ENCODE measurements at places on chromosomes 12 and 14. TPM values are rescaled to one million over a fixed set of nuclear protein-coding genes. Genes with fewer than 3 reads are reported as not detected.

The CD163 gene
- not detected for total RNA-seq

The BCAT1 gene
- total RNA-seq: 239 TPM

The AICDA gene
- not detected for total RNA-seq

The TSPAN11 gene
- 6.5 TPM for total RNA-seq

The GPRC5D gene
- total RNA-seq: not detected

The CABP1 gene
- 1.7 TPM for total RNA-seq

DNA sequence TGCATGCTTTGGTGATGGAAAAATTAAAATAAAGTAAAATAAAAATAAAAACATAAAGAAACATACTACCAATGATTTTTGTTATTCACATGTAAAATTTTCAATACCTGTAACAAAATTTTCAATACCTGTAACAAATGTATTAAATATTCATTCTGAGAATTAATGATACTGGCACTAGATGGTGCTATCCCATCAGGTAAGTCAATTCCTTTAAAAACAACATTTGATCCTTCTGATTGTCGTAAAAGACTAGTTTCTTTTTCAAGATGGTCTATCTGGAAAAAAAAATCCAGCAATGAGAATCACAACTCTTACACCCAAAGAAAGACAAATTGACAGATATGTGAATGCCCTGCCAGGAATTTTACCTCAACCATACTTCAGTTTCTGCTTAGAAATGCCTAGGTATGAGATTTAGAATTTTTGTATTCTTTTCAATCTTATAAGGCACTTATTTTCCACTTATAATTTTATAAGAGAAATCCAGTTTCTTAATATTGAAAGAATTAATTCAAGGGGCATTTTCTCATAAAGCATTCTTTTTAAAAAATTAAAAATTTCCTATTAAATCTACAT, 30.7 kb downstream of the CEP290 start:
- peaks cover 38% of the 10 kb centered on the region for H3K36me3 ChIP-seq
- H3K27me3 ChIP-seq: no peaks in the 10 kb centered on the region
- no peak overlapping the region for H3K27ac ChIP-seq
- H3K4me1 ChIP-seq: no peaks in the 10 kb centered on the region
- H3K4me3 ChIP-seq: no peak overlapping the region

DNA sequence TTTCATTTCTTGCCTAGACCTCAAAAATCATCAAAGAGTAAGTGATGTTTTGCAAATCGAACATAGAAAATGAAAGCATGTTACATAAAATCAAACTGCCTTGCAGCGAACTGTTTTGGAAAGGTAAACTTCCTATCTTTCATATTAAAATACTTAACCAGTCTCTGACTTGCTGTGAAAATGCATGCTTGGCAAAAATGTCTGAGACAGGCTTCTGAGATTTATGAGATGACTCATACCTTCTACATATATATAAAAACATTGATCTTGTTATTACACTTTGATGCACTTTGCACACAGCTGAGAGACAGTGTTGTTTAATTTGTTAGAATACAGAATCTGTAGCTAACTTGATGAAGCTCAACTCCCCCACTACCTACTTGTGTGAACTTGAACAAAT, 179.1 kb downstream of the KITLG start:
- no peaks in the 10 kb centered on the region for H3K4me1 ChIP-seq
- no peak for DNase-seq
- no peaks in the 10 kb centered on the region for H3K27me3 ChIP-seq
- no peak overlapping the region for H3K4me3 ChIP-seq
- no peak overlapping the region for H3K27ac ChIP-seq
- H3K36me3 ChIP-seq: no peaks in the 10 kb centered on the region

- no peak overlapping the region for H3K4me3 ChIP-seq
- no peak overlapping the region for H3K27ac ChIP-seq
- H3K27me3 ChIP-seq: no peaks in the 10 kb centered on the region
- no peaks in the 10 kb centered on the region for H3K36me3 ChIP-seq
- no peak for DNase-seq
- no peaks in the 10 kb centered on the region for H3K4me1 ChIP-seq
These were observed 109.7 kb downstream of the ZNF664 start for GRCh38 chr12:124082687-124083086.

- H3K27ac ChIP-seq: no peak overlapping the region
- H3K36me3 ChIP-seq: no peaks in the 10 kb centered on the region
- no peaks in the 10 kb centered on the region for H3K4me1 ChIP-seq
- no peak overlapping the region for H3K4me3 ChIP-seq
- DNase-seq: no peak
These were observed 34.2 kb upstream of the ASPG start for GRCh38 chr14:104051092-104051813.

GRCh38 chr12:125029761-125030358, 35.4 kb upstream of the AACS start:
- no peak overlapping the region for H3K4me3 ChIP-seq
- no peaks in the 10 kb centered on the region for H3K27me3 ChIP-seq
- DNase-seq: peak; percentile 54

- H3K36me3 ChIP-seq: no peaks in the 10 kb centered on the region
- no peaks in the 10 kb centered on the region for H3K27me3 ChIP-seq
- H3K27ac ChIP-seq: no peak overlapping the region
These were observed 1929.9 kb upstream of the SEL1L start for GRCh38 chr14:83463500-83464098.

DNA sequence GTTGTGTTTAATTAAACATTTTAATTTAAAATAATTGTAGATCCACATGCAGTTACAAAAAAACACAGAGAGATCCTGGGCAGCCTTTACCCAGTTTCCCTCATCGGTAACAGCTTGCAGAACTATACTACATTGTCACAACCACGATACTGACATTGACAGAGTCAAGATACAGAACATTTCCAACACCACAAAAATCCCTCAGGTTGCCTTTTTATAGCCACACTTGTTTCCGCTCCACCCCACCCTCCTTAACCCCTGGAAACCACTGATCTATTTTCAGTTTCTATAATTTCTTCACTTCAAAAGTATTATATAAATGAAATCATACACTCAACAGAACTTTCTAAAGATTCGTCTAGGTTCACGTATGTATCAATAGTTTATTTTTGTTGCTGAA, 458.8 kb upstream of the SOX5 start:
- no peaks in the 10 kb centered on the region for H3K36me3 ChIP-seq
- H3K4me3 ChIP-seq: no peak overlapping the region
- H3K27me3 ChIP-seq: no peaks in the 10 kb centered on the region
- no peak for DNase-seq
- H3K4me1 ChIP-seq: no peaks in the 10 kb centered on the region

DNA sequence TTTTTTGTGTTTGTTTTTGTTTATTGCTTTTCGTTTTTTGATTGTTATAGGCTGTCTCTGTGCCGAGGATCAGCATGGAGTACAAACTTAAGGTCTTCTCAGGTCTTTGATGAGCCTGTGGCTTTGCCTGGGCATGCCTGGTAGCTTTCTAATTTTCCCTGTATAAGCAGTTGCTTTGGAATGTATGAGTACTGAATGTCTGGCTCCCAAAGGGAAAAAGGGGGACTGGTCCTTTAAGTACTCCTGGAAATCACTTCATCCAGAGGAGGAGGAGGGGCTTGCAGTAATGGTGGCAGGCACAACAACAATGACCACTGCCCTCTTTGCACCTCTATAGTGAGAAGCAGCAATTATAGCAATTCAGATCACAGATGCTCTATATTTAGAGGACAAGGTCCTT, 67.6 kb upstream of the TTC7B start:
- peaks cover 4% of the 10 kb centered on the region for H3K4me1 ChIP-seq
- no peak overlapping the region for H3K27ac ChIP-seq

GRCh38 chr12:2113119-2113912, 60.5 kb downstream of the CACNA1C start:
- H3K27ac ChIP-seq: no peak overlapping the region
- H3K4me3 ChIP-seq: no peak overlapping the region
- H3K4me1 ChIP-seq: no peaks in the 10 kb centered on the region
- H3K36me3 ChIP-seq: no peaks in the 10 kb centered on the region
- H3K27me3 ChIP-seq: peaks cover 15% of the 10 kb centered on the region
- DNase-seq: no peak
